ENCODE measurements at places on chromosomes 12 and 14.

- no peak for DNase-seq
Measured at GRCh38 chr14:93824076-93824475, 35.8 kb upstream of the PRIMA1 start.

DNA sequence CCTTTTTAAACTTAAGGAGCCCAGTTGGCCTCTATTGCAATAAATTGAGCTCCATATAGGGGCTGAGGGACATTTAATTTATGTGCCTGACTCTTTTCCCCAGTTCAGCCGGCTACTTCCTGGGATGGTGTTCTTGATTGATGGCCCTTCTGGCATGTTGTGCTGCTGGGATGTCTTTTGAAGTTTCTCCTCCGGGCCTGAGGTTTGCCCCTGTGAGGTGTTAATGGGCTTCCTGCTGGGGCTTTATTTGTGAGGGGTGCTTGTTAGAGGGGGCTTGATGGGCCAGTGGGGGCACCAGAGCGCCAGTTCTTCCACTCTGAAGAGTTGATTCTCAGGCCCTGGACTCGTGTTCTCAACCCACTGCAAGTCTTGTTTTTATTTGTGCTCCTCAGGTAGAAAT lies 69.6 kb downstream of the CHST11 start:
- DNase-seq: no peak

DNA sequence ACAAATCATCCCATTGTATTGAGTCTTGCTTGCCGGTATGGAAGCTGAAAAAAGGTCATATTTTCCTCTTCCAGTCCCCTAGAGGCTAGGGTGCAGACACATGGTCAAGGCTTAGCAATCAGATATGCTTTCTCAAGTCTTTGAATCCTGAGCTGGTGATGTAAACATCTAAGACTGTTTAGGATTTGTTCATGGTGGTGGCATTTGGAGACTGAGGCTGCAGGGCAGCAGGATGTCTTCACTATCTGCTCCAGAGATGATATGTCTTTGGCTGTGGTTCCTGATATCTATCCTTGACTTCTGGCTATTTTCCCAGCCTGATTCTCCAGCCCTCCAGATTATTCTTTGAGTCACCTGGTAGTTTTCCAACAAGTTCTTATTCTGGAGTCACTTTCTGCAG lies 50.5 kb upstream of the DACT1 start:
- no peak for DNase-seq

GRCh38 chr14:88791629-88792472 lies 902 bp downstream of the EML5 start:
- DNase-seq: no peak

GRCh38 chr14:86050757-86051156 lies 520.8 kb downstream of the FLRT2 start:
- no peak for DNase-seq

DNA sequence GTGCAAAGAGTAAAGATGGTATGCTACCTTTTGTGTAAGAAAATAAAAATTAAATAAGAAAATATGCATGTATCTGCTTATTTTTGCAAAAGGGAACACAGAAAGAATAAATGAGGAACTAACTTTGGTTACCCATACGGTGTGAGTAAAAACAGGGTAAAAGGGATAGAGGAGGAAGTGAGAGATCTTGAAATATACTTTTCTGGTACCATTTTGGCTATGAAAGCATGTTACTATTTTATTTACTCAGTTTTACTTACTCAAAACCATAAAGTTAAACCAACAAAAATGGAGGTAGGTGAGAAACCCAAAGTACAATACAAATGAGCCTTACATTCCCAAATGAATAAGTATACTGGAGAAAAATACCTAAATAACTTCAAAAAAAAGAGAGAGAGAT lies 122.0 kb upstream of the EGLN3 start:
- no peak for DNase-seq

GRCh38 chr12:52193991-52194390 lies 2.2 kb upstream of the KRT80 start:
- peak; percentile 60 for DNase-seq

- DNase-seq: peak; percentile 78
Measured at GRCh38 chr12:51341251-51342007, 5.0 kb downstream of the CELA1 start.

DNA sequence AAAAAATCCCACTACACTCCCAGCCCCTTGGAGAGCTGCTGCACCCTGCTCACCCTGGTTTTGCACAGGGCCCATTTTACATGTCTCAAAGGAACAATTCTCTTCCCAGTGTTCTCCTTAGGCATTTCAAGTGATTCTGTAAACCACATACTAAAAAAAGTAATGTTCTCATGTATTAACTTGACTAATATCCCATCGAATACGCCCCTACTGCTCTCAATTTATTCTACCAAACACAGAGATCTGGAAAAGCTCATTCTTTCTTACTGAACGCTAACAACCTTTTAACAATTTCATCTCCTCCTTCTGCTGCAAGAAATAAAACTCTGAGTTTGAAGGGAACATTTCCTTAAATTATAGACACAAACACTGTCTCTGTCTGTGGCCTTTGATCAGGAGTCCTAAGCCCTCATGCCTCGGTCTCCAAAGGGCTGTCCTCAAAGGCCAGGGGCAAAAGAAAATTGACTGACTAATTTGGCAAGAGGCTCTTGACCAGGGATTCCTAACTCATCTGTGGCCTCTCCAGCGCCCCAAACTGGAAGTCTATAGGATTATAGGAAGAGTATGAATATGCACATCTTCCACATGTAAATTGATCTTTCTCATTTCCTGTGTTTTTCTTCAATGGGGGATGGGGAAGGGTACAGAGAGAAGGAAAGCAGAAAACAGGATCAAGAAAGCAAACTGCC lies 17.1 kb upstream of the TSPAN11 start:
- peak; percentile 81 for DNase-seq

- no peak for DNase-seq
Measured at GRCh38 chr12:95385246-95386035, 88.5 kb upstream of the METAP2 start.

DNA sequence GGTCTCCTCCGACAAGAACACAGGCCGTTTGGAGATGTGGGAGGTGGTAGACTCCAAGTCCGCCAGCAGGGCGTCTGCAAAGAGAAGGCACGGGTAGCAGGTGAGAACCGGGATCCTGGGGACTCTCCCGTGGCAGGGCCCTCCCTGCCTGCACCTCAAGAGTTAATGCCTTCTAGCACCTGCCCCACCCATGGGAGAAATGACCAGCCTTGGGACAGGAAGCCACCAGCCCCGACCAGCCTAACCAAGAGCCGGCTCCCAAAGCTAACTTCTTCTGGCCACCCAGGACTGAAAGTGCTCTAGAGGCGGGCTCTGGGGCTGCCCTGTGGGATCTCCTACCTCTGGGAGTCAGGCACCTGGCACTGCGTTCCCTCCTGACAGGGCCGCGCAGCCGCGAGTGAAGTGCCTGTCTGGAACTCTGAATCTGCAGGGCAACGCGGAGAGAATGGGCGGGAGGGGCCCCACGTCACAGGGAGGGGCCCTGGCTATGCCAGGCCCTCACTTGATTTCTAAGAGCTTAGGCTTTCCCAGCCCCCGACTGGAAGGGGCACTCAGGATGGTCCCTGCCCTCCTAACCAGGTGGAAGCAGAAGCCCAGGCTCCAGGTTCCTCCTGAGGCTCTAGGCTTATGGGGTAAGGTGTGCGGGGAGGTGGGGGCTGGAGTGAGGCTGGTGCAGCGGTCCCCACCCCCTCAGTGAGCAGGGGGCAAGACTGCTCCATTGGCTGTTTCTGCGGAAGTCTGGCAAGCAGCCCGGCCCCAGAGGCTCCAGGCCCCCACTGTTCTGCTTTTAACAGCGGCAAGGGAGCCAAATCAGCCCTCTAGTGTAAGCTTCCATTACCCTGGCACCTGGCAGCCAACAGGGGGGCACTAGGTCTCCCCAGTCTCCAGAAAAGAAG lies 23.6 kb upstream of the RPLP0 start:
- peak; percentile 86 for DNase-seq

DNA sequence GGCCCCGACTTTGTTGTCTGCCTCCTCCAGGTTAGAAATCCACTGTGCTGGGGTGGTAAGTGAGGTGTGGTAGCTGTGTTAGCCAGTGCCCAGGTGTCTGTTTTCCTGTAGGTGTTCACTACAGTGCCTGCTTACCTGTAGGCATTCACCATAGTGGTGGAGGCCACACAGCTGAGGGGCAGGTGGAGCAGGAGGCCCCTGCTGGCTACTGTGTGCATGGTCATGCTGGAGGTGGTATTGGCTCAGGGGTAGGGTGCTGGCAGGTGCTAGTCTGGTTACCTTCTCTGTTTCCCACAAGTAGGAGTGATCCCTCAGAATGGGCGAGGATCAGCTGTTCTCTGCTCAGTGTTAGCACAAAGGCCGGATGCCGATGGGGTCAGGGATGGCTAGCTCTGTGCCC lies 217.3 kb downstream of the SYT10 start:
- DNase-seq: no peak

DNA sequence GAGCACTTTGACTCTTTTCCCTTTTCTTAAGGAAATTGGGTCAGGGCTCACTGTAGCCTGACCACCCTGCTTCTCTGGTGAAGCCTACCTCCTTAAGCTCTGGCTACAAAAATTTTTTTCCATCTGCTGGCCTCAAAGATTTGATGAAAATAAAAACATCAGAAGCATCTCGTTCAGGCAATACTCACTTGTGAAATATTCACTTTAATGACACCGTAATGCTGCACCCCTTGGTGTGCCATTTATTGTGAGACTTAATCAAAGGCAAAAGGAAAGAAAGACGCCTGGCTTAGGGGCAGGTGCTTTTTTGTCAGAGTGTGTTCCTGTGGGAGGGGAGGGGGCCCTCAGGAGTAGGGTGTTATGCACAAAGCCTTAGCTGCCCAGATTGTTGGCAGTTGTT lies 155.0 kb upstream of the TMPO start:
- no peak for DNase-seq

- no peak for DNase-seq
Measured at GRCh38 chr14:89401761-89402160, 15.3 kb downstream of the FOXN3 start.

GRCh38 chr12:14993537-14994266 lies 20.9 kb downstream of the PDE6H start:
- no peak for DNase-seq

- no peak for DNase-seq
Measured at GRCh38 chr14:32341947-32342846, 13.1 kb downstream of the AKAP6 start.

GRCh38 chr12:71581206-71581605 lies 82.4 kb downstream of the ZFC3H1 start:
- no peak for DNase-seq

DNA sequence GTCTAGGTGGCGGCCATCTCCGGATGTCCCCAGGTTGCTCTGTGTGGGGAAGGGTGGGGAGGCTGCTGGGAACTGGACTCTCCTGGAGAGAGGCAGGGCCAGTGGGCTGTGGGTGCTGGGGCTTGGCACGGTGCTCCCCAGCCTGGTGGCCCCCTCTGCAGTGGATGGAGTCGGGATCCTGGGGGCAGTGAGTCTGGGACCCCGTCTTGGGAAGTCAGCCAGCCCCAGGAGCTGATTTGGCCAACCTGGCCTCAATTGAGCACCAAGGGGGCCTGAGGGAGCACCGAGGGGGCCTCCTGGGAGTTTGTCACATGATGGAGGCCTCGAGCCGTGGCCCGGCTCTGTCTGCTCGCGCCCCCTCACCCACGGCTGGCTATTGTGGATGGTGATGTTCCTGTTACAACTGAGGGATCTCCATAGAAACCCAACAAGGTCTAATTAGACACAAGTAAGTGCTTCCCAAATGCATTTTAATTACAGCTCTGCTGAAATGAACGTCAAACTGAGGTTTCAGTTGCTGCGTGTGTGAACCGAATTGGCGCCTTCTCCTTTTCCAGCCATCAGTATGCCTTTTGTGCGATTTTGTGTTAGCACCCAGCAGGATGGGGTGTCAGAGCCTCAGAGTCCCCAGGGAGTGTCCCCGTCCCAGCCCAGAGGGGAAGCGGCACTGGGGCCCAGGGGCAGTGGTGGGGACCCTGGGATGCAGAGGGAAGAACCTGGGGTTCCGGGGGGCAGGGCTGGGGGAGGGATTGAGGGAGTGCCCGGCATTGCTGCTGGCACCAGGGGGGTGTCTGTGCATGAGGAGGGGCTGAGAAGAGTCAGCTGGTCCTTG lies 71.8 kb downstream of the KIF26A start:
- DNase-seq: no peak

DNA sequence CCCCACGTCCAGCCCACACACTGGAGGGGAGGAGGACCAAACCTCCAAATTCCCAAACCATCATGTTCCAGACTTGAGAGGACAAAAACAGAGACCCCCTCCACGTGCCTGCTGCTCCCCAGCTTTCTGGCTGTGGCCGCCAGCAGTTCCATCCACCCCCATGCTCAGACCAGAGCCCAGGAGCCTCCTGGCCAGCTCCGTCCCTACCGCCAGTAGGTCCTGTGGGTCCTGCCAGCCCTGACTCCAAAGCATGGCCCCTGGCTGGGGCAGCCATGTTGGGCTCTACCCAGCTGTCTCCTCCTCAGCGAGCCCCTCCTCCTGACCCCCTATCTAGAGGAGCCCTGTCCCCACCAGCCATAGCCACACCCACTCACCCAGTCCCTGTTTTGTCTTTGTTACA lies 227.3 kb upstream of the RTL1 start:
- no peak for DNase-seq

DNA sequence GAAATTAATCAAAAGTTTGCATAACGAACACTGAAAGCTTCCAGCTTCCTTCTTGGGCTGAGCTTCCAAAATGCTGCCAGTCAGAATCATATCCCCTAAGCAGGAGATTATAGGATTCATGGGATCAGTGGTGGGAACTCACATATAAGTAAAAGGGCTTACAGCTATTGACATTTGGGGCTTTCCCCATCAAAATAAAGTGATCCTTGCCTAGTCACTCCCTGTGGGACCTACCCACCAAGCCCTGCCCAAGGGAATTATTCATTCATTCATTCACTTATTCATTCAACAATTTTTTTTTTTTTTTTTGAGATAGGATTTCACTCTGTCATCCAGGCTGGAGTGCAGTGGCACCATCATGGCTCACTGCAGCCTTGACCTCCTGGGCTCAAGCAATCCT lies 47.5 kb upstream of the NR1H4 start:
- no peak for DNase-seq

- DNase-seq: no peak
Measured at GRCh38 chr12:6849427-6849826, 1.7 kb downstream of the CDCA3 start.

DNA sequence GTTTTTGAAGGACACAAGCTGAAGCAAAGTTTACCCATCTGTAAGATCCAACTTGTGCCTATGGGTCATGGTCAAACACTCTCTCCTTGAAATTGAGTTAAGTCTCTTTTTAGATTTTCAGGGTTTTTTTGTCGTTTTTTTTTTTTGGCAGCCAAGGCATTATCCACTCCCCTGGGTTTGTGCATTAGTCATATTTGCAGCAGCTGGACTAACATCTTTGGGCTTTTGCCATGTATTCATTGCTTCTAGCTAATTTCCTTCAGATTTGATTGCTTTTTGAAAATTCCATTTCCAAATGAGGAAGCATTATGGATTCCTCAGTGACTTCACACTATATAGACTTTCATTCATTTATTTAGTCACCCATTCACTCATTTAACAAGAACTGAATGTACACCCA lies 80.3 kb upstream of the SRRM4 start:
- no peak for DNase-seq

Measured in A673 (cell line).